ENCODE measurements at places on chromosomes 3 and 15. TPM values are rescaled to one million over a fixed set of nuclear protein-coding genes. Genes with fewer than 3 reads are reported as not detected.

DNA sequence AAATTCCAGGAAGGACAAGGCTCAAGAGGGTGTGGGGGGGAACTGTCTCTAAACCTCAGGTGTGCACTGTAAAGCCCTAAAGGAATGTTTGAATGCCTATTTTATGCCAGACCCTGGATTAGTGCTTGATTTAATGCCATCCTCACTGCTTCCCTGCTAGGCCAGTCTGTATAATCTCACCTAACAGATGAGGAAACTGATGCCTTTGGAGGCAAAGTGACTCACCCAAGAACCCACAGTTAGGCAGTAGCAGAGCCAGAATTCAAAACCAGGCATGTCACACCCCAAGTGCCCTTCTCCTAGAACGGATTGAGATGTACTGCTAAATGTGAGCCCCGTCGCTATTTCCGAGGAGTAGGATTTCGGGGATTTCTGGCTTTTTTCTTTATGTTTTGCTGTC lies 7.8 kb downstream of the CAMK1 start:
- no peak for DNase-seq

GRCh38 chr3:105417525-105418289 lies 51.0 kb downstream of the ALCAM start:
- no peak for DNase-seq

DNA sequence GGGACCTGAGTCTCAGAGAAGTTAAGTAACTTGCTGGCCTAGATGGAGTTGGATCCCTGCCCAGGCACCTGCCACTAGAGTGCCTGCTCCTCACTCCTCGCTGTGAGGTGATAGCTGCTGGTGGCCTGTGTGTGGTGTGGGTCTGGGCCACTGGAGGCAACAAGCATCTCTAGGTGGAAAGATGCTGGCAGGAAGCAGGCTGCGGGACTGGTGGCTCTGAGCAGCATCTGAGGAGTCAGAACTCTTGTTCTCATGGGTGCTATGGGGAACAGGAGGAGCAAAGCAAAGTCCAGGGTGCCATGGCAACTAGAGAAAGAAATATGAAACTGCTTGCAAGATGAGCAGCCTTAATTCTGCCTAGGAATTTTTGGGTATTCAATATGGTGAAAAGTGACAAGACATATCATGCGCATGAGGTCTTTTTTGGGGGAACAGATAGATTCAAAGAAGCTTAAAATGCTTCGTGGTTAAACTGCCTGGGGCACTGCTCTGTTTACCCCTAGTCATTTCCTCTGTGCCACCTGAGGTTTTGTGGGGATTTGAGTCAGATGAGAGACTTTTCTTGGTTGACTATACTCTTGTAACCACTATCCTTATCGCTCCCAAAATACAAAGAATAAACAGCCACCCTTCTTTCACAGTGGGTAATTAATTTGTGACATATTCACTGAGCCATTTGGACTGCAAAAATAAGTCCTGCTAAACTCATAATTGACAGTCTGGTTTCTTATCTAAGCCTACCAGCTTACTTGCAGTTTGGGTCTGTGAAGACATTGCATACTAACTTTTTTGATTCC lies 50.3 kb downstream of the MED12L start:
- no peak for DNase-seq

DNA sequence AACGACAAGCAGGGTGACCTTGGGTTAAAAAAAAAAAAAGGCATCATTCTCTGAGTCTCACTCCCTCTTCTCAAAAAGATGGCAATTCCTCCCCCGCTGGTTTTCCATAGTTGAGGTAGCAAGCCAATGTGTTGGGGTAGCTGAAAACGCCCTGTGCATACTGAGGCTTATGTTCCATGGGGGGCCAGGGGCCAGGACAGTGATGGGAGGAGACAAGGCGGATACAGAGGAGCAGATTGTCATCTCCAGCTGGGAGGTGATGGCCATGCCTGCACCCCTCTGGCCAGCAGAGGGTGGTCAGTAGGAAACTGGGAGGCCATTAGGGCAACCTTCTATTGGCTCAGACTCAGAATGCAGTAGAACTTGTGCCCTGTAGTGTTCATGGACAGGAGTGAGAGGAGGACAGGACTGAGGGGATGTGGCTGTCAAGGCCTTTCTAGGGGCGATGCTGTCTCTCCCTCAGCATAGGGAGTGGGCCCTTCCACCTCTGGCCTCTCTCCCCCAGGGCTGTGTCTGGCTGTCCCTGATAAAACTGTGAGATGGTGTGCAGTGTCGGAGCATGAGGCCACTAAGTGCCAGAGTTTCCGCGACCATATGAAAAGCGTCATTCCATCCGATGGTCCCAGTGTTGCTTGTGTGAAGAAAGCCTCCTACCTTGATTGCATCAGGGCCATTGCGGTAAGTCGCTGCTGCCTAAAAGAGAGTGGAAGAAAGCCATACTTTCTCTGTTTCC lies 1.9 kb downstream of the TF start:
- no peak for DNase-seq

DNA sequence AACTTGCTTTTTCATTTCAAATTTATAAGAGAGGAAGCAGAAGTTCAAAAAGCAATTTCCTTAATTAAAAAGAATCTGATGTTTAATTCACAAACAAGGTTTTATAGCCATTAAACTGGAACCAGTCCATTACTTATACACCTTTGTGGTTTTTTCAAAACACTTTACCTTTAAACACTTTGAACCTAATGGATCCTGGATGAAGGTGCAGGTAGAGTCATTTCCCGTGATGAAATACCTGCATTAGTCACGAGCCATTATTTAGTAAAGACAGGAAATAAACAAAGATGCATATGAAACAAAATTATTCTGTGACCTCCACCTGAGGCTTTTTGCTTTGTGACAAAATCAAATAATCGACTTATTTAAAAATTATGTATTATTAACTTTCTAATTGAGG lies 341.7 kb upstream of the UBE2E2 start:
- no peak for DNase-seq

- no peak for DNase-seq
Observed at GRCh38 chr3:172577987-172578570, 54.8 kb upstream of the TNFSF10 start.

- no peak for DNase-seq
Observed at GRCh38 chr15:64633332-64633731, 142.1 kb downstream of the RBPMS2 start.

- no peak for DNase-seq
Observed at GRCh38 chr3:10354361-10355015, 33.6 kb upstream of the SEC13 start.

DNA sequence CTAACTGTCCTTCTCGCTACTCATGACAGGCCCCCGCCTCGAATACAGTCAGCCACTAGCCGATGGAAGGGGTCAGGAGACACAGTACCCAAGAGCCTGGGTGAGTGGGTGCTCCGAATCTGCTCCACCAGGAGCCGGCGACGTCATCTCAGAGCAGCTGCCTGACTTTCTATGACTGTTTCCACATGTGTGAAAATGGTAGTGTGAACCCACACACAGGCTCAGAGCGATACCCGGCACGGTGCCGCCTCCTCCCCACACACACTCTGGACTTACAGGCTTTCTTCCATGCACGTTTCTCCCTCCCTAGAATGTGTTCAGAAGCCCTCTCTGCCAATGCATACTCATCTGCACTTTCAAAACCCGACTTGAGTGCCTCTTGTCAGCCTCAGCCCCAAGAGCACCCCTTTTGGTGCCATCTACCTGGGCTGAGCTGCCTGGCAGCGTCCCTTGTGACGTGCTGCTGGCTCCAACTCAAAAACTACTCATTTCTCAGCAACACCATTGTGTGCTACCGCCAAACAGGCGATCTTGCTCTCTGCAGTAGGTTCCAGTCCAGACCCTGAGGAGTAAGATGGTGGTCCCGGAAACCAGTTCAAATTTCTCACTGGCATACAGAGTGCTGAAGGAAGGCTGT lies 29.7 kb downstream of the VGLL4 start:
- no peak for DNase-seq

DNA sequence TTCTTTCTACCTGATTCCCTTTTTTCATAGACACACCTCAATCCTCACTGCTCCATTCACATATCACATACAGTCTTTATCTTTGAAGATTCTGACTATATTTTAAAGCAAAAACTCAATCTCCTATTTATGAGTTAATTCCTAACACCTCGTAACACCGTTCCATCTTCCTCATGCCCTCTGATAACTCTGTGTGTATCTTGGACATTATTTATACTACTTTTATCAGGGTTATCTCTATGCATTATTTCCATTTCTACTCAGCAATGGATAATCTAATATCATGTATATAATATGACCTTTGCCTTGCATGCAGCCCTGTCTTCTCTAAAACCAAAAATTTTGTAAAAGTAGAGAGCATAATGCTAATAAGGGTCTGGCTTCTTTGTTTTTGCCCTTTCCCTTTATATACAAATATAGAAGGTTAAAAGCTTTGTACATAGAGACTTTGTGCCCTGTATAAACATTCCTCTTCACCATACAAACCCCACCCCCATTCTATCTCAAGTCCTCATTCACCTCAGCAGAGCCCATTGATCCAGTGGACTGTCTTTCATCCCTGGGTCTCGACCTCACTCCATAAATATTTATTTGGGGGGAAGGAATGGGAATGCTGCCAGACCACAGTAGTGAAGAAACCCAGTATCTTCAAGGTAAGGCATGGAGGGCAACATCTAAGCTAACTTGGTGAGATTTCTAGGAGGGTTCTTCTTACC lies 21.8 kb downstream of the TRIM42 start:
- no peak for DNase-seq

GRCh38 chr3:549636-550035 lies 353.1 kb downstream of the CHL1 start:
- no peak for DNase-seq

- no peak for DNase-seq
Observed at GRCh38 chr15:43774062-43774461, 2.7 kb downstream of the ELL3 start.

Gene NR1I2
- total RNA-seq = 0.20 TPM

Gene ANKRD28
- total RNA-seq = 105 TPM

Gene OR5K2
- not detected for total RNA-seq

Gene CNTN3
- total RNA-seq = not detected

Gene C3orf49
- total RNA-seq = not detected

Gene MTFMT
- 8.6 TPM for total RNA-seq

Measured in T-helper 17 cell (primary cell).